Tongue (tissue), 3 donors: ENCODE measurements at places on chromosomes 2 and 18. TPM values are rescaled to one million over a fixed set of nuclear protein-coding genes. Genes with fewer than 3 reads are reported as not detected.
A peak's percentile ranks its signal among the peaks of the same experiment; 100 is the strongest.

GRCh38 chr2:55010149-55010591 is 40.1 kb downstream of the RTN4 start:
- DNase-seq = peak; percentile 77

DNA sequence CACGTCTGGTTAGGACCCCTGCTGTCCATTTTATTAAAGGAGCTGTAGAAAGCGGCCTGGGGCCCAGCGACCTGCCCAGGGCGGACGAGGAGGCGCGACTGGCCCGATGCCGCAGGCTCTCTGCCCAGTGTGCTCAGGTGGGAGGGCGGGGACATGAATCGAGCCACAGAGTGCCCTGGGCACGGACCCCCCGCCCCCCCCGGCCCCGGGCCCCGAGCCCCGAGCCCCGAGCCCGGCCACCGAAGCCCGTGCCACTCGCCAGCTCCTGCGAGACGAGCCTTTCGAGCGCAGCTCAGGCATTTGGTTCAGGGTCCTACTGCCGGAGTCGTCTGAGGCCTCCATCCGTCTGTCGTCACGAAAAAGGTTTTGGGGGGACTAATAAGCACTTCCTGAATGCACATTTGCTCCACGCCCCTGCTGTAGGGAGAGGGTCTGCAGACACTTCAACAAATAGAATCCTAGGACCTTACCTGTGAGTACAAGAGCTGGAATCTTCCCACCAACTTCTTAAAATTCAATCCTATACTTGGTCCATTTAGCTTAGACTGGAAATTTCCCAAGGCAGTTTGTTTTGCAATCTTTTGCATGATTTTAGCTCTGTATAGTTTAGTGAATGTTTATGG is 602 bp upstream of the ADAM17 start:
- peak; percentile 66 for DNase-seq

DNA sequence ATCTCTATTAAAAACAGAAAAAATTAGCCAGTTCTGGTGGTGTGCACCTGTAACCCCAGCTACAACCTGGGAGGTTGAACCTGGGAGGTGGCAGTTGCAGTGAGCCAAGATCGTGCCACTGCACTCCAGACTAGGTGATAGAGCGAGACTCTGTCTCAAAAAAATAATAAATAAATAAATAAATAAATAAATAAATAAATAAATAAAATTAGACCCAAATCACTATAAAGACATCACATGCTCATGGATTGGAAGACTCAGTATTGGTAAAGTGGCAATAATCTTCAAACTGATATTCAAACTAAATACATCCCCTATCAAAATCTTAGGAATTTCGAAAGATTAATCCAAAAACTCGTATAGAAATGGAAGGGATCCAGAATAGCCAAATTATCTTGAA is 15.5 kb upstream of the GALNT1 start:
- no peak for DNase-seq

DNA sequence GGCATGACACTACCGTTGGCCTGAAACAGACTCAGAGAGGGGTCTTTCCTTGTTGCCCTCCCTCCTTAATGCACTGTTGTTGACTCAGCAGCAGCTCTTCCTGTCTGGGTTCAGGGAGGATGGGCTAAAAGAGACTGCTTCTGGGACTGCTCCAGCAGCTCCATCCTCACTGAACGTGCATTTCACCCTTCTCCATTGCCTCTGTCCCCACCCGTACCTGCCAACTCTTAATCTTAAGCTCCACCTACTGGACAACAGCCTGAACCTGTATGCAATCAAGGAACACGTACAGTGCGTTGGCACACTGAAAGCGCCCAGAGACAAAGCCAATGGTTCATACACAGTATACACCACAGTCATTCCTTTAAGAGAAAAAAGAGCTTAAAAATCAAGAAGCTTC is 230.8 kb upstream of the RAB6C start:
- peak; percentile 41 for DNase-seq

GRCh38 chr2:234074751-234075517 is 24.4 kb downstream of the SPP2 start:
- DNase-seq = no peak

DNA sequence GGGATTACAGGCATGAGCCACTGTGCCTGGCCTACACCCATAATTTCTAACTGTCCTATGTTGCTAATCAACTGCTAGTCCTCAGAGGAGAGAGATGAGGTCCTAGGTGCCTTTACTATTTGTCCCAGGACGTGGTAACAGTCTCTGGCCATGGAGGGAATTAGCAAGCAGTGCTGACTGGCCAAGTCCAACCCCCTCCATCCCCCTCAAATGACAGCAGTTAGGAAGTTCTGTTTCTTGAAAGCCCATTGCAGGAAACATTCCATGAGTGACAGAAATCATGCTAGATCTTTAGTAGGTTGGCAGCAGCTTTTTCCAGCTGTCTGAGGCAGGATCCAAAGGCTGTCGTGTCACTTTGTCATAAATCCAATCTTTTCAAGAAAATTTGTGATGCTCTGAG is 55.7 kb upstream of the REL start:
- no peak for DNase-seq

GRCh38 chr2:160345071-160345764 is 145.1 kb upstream of the ITGB6 start:
- DNase-seq = no peak

DNA sequence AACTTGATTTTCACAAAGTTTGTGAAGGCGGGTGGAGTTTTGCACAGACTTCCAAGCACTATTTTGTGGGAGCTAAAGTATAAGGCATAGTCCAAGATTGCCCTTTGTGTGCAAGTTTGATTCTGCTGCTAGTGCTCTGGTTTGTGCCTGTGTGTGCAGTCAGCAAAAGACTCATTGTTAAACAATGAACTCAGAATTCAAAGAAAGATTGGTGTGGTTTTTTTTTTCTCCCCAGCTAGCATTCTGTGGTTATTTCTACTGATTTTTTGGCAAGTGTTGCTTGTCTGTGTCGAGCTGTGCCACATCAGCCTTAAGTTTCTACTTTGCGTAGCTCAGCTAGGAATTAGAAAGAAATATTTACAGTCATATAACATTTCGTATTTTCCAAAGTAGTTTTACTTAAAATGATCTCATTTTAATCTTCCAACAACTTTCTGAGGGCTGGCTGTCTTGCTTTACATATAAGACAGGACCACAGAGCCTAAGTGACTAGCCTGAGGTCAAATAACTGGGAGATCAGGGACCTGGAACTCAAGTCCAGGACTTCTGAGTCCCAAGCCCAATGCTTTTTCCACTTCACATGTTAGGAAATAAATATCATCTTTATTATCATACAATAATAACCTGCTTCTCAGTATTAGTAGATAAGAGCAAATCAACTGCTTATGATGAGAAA is 69.8 kb downstream of the BABAM2 start:
- DNase-seq = peak; percentile 7

GRCh38 chr2:108393197-108393596 is 15.4 kb downstream of the SULT1C4 start:
- DNase-seq = no peak

DNA sequence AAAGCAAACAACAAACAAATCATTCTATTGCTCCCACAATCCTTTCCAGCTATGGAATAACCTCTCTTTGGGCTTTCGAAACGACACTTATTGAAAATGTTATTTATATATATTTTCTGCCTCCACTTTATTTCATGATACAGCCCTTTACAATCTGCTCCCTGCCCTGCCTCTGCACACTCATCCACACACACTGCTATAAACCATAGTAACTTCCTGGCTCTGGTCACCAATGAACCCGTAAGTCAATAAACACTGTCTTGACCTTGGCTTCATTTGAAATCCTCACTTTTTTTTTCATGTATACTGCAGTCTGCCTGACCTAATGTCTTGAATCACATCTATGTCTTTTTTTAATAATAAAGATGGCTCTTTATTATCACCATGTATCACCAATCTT is 161.5 kb downstream of the SLC39A10 start:
- DNase-seq = no peak

DNA sequence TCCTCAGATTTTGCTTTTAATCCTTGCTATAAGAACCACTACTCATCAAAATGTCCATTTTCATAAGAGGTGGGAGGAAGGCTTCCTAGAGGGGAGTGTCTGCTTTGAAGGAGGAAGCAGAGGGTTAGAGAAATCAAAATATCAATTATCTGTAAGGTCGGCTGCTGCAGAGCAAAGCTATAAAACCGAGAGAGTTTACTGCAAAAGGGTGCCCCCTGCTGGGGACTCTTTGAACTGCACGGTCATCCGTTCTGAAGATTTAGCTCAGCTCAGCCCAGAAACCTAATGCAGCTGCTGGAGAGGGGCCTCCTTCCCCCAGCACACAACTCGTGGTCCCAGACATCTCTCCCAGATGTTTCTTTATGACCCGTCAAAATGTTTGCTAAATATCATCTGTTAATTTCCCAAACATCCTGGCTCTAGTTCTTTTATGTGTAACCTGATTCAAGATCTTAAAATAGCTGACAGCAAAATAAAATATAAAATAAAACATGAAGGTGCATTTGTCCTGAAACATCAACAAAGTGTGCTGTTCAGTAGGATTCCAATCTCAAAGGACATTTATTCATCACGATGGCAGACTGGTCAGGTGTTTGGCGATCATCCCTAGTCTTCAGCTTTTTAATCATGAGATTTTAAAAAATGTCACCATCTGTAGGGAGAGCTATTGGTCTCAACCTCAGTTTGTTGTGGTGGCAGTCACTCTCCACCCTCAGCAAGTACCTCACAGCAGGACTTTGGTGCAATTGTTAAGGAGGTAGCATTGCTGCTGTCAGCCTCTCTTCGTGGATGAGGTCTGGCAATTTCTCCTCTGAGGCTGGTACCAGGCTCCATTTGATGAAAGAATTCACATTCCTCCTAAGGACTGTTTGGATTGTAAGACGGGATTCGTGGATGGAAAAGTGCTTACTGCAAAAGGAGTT is 185.9 kb downstream of the MTX2 start:
- peak; percentile 95 for DNase-seq

- DNase-seq = peak; percentile 37
Observed at GRCh38 chr18:64185987-64186386, 37.1 kb upstream of the LINC00305 start.

GRCh38 chr2:229784791-229785190 is 70.4 kb upstream of the DNER start:
- no peak for DNase-seq

DNA sequence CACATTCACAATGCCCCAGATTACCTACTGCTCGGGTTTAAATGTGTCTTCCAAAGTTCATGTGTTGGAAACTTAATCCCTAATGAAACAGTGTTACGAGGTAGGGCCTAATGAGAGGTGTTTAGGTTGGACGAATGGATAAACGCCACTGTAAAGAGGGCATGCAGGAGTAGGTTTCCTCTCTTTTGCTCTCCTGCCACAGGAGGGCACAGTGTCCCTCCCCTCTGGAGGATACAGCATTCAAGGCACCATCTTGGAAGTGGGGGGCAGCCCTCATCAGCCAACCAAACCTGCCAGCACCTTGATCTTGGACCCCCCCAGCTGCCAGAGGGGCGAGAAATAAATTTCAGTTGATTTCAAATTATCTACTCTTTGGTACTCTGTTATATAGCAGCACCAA is 103.5 kb downstream of the TSHZ1 start:
- DNase-seq = no peak

DNA sequence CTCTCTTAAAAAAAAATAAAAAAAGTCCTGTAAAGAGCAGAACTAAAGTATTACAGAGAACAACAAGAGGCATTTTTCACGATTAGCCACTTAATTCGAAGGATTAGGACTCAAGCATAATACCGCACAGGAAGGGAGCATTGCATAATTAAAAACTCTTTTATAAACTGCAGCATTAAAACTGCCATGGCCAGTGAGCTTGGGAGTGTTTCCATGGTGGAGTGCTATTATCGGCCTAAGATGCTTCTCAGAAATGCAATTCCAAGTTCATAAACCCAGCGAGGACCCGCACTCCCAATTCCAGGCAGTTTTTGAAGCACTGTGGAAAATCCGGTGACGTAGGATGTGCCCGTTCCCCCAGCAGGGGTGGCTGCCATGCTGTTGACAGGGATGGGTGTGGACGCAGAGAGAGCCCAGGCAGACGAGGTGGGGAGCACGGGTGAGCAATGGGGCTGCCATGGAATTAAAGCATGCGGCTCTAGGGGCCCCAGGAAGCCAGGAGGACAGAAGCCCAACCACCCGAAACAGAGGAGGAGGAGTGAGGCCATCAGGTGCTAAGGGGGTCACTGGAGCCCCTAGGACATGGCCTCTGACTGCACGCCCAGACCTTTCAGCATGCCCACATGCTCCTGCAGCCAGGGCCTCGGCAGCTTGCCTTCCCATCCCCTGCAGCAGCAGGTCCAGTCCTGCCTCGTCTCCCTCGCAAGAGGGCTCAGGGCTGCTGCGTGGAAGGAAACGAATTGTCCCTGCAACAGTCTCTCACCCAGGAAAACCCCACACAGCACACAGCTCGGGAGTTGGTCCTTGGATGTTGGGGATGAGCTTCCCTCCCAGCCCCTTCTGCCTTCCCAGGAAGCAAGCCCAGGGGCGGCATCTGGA is 233.4 kb downstream of the NDUFA10 start:
- DNase-seq = no peak

DNA sequence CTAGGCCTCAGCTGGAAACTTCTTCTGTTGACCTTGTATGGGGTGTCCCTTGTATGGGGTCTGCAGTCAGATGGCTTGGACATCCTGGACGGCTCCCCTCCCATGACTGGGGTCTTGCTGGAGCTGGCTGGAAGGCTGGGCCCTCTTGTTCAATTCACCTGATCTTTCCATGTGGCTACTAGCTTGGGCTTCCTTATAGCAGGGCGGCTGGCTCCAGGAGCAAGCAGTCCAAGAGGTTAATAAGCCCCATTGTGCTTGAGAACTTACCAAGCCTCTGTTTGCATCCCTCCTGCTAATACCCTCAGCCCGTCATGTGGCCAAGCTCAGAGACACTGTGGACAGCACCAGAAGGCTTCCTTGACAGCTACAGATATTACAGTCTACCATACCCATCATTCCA is 111.6 kb upstream of the NPAS2 start:
- no peak for DNase-seq

MROH2A gene
- 2.5 TPM for total RNA-seq

POTEI gene
- total RNA-seq = 0.21 TPM

DSG3 gene
- total RNA-seq = 32.3 TPM

MBOAT2 gene
- total RNA-seq = 48.5 TPM

LCT gene
- not detected for total RNA-seq

SPP2 gene
- total RNA-seq = not detected

NETO1 gene
- total RNA-seq = not detected

IL36A gene
- 0.72 TPM for total RNA-seq

MDH1B gene
- 0.21 TPM for total RNA-seq

ERMN gene
- total RNA-seq = not detected

DSC3 gene
- total RNA-seq = 67.4 TPM

SLC38A11 gene
- not detected for total RNA-seq

GBX2 gene
- not detected for total RNA-seq
